ENCODE measurements at places on chromosomes 16 and 17.

- no peaks in the 10 kb centered on the region for H3K27me3 ChIP-seq
- H3K36me3 ChIP-seq, result no peaks in the 10 kb centered on the region
- no peak overlapping the region for H3K4me3 ChIP-seq
- H3K4me1 ChIP-seq, result no peaks in the 10 kb centered on the region
These were observed 327.9 kb upstream of the SOX9 start for GRCh38 chr17:71792966-71793365.

DNA sequence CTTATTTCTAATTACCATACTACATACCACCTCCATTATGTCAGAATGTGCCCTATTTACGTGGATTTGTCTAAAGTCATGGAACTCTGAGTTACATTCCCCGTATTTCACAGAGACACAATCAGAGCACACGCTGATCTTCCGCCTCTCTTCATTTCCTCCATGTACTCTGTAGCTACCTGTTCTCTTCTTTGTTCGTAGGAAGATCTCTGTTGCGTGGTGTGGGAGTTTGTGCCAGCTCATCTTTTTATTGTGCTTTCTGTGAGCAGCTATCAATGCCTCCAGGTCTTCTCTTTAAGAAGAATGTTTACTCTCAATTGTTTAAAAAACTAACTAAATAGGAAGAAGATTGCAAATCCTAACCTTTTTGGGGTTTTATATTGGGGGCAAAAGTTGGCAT is 26.9 kb downstream of the NLRC5 start:
- no peaks in the 10 kb centered on the region for H3K27me3 ChIP-seq
- no peak overlapping the region for H3K27ac ChIP-seq
- no peak for DNase-seq
- no peak overlapping the region for H3K4me3 ChIP-seq
- H3K4me1 ChIP-seq, result peaks cover 8% of the 10 kb centered on the region
- H3K36me3 ChIP-seq, result peaks cover 12% of the 10 kb centered on the region

- no peak for DNase-seq
- no peaks in the 10 kb centered on the region for H3K4me1 ChIP-seq
- no peaks in the 10 kb centered on the region for H3K36me3 ChIP-seq
- no peaks in the 10 kb centered on the region for H3K27me3 ChIP-seq
- no peak overlapping the region for H3K27ac ChIP-seq
These were observed 940.4 kb downstream of the KCNJ2 start for GRCh38 chr17:71109697-71110096.

- no peak overlapping the region for H3K4me3 ChIP-seq
- peaks cover 5% of the 10 kb centered on the region for H3K36me3 ChIP-seq
- no peak for DNase-seq
- H3K27ac ChIP-seq, result no peak overlapping the region
- H3K4me1 ChIP-seq, result peaks cover 19% of the 10 kb centered on the region
- H3K27me3 ChIP-seq, result no peaks in the 10 kb centered on the region
These were observed 5.5 kb downstream of the USP32 start for GRCh38 chr17:60386147-60387058.

GRCh38 chr16:79347277-79347676 is 253.3 kb downstream of the MAF start:
- no peak for DNase-seq
- H3K27ac ChIP-seq, result no peak overlapping the region
- peaks cover 15% of the 10 kb centered on the region for H3K27me3 ChIP-seq
- no peaks in the 10 kb centered on the region for H3K36me3 ChIP-seq
- H3K4me1 ChIP-seq, result no peaks in the 10 kb centered on the region
- H3K4me3 ChIP-seq, result no peak overlapping the region

DNA sequence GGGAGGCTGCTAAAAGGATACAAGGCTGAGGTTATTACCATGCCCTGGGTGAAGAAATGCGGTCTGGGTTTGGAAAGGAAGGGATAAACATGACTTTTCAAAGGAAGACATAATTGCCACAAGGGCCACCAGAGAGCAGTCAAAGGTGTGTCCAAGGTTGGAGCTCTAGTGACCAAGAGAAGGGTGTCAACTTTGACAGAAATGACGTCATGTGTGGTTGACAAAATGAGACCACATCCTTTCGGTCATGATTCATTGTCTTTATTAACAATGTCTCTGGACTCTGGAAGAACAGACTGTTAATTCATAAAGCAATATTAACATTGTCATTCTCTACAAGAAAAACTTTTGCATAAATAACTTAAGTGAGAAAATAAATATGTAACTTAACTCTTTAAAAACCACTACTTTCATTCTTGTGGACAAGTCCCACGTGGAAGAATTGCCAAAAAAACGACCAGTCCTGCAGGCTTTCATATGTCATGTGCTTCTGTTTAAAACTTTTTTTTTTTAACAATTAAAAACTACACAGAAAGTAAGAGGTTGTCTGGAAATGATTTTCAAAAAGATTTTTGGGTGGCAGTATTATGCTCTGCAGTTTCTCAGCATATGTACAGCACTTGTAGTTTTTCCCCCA is 5.0 kb downstream of the SOST start:
- H3K36me3 ChIP-seq, result no peaks in the 10 kb centered on the region
- H3K4me3 ChIP-seq, result no peak overlapping the region
- no peak for DNase-seq

- no peak overlapping the region for H3K4me3 ChIP-seq
- no peak for DNase-seq
- no peak overlapping the region for H3K27ac ChIP-seq
- no peaks in the 10 kb centered on the region for H3K36me3 ChIP-seq
- H3K27me3 ChIP-seq, result no peaks in the 10 kb centered on the region
- H3K4me1 ChIP-seq, result no peaks in the 10 kb centered on the region
These were observed 102.8 kb downstream of the MAF start for GRCh38 chr16:79497606-79498350.

GRCh38 chr17:79991924-79992648 is 43.6 kb downstream of the TBC1D16 start:
- H3K4me3 ChIP-seq, result no peak overlapping the region
- H3K4me1 ChIP-seq, result peaks cover 67% of the 10 kb centered on the region
- peak overlapping the region; percentile 25 for H3K27ac ChIP-seq
- H3K36me3 ChIP-seq, result no peaks in the 10 kb centered on the region
- no peaks in the 10 kb centered on the region for H3K27me3 ChIP-seq

DNA sequence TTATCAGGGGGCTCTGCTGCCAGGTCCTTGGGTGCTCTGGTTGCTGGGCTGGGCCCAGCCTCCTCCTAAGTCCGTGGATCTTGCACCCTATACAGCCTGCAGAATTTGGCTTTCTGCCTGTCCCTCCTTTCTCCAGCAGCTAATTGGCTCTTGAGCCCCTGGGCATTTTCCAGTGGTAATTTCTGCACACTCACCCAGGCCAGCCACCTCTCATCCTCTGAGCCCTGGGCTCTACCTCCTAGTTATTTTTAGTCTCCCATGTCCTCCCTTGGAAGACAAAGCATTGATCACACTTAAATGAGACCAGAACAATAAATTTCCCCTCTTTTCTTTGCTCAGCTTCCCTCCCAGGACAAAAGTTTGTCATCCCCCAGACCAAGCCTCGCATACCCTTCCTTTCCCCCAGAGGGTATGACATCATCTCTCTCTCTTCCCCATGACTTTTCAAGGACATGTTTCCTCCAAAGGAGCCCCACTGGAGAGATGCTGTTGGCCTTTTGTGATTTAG is 38.1 kb downstream of the C17orf75 start:
- no peak for DNase-seq
- no peaks in the 10 kb centered on the region for H3K36me3 ChIP-seq
- H3K27me3 ChIP-seq, result no peaks in the 10 kb centered on the region
- no peak overlapping the region for H3K27ac ChIP-seq
- H3K4me3 ChIP-seq, result no peak overlapping the region

GRCh38 chr16:70700101-70701020 is 14.5 kb upstream of the MTSS2 start:
- H3K4me3 ChIP-seq, result no peak overlapping the region
- no peak for DNase-seq
- peak overlapping the region; percentile 89 for H3K27ac ChIP-seq
- no peaks in the 10 kb centered on the region for H3K36me3 ChIP-seq
- H3K4me1 ChIP-seq, result peaks cover 91% of the 10 kb centered on the region

- H3K36me3 ChIP-seq, result no peaks in the 10 kb centered on the region
- H3K27me3 ChIP-seq, result no peaks in the 10 kb centered on the region
- peak overlapping the region; percentile 43 for H3K27ac ChIP-seq
- no peaks in the 10 kb centered on the region for H3K4me1 ChIP-seq
These were observed 398.5 kb downstream of the HAPSTR1 start for GRCh38 chr16:9489835-9490467.

GRCh38 chr16:11783319-11784037 is 13.6 kb downstream of the ZC3H7A start:
- peaks cover 15% of the 10 kb centered on the region for H3K36me3 ChIP-seq
- peak overlapping the region; percentile 91 for H3K27ac ChIP-seq
- DNase-seq, result no peak
- H3K27me3 ChIP-seq, result no peaks in the 10 kb centered on the region
- no peak overlapping the region for H3K4me3 ChIP-seq

GRCh38 chr17:47701608-47702007 is 7.6 kb downstream of the TBKBP1 start:
- no peaks in the 10 kb centered on the region for H3K36me3 ChIP-seq
- no peaks in the 10 kb centered on the region for H3K27me3 ChIP-seq
- DNase-seq, result no peak
- H3K4me1 ChIP-seq, result peaks cover 7% of the 10 kb centered on the region

GRCh38 chr17:17842111-17842876 is 5.5 kb upstream of the SREBF1 start:
- H3K27ac ChIP-seq, result peak overlapping the region; percentile 99
- H3K36me3 ChIP-seq, result peaks cover 20% of the 10 kb centered on the region
- no peak overlapping the region for H3K4me3 ChIP-seq
- peaks cover 57% of the 10 kb centered on the region for H3K4me1 ChIP-seq

- no peak overlapping the region for H3K27ac ChIP-seq
- DNase-seq, result no peak
- H3K4me3 ChIP-seq, result no peak overlapping the region
- no peaks in the 10 kb centered on the region for H3K4me1 ChIP-seq
- no peaks in the 10 kb centered on the region for H3K36me3 ChIP-seq
These were observed 94.9 kb downstream of the CACNG1 start for GRCh38 chr17:67139289-67139688.

- H3K4me3 ChIP-seq, result no peak overlapping the region
- H3K27ac ChIP-seq, result no peak overlapping the region
- DNase-seq, result no peak
These were observed 76.3 kb downstream of the USP32 start for GRCh38 chr17:60315650-60316049.

- H3K27me3 ChIP-seq, result no peaks in the 10 kb centered on the region
- H3K4me3 ChIP-seq, result no peak overlapping the region
- DNase-seq, result no peak
- H3K27ac ChIP-seq, result no peak overlapping the region
- H3K4me1 ChIP-seq, result no peaks in the 10 kb centered on the region
These were observed 128.4 kb downstream of the WWOX start for GRCh38 chr16:78227855-78228254.

DNA sequence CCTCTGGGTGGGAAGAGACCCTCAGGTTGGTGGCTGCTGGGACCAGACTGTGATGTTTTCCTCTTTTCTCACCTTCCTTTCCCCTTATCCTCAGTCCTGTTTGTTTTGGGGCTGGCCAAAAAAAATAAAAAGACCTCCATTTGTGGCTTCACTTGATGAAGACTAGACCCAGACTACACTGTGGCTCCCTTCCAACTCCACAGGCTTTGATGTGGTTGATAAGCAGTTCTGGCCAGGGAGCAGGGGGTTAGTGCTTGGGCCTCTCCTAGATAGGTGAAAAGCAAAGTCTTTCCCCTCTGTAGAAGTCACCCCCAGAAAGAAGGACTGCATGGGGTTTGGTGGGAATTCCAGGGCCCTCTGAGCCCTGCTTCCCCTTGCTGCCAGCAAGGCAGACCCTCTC is 11.2 kb upstream of the ADAM11 start:
- no peak for DNase-seq
- H3K4me3 ChIP-seq, result no peak overlapping the region
- peaks cover 43% of the 10 kb centered on the region for H3K36me3 ChIP-seq
- H3K27me3 ChIP-seq, result no peaks in the 10 kb centered on the region
- H3K27ac ChIP-seq, result no peak overlapping the region

DNA sequence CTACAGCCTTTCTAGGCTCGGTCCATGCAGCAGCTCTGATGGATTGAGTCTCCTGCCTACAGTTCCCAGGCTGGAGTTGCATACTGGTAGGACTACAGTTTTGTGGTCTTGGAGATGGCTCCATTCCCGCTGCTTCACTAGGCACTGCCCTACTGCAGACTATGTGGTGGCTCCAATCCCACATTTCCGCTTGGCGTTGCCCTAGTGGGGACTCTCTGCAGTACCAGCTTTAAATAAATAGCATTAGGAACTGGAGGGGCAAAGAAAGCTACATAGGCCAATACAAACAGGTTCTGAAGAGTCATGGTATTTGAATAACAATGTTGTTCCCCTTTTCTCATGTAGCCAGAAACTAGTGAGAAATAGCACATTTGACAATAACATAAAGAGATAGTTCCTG is 5.4 kb upstream of the GOSR2 start:
- H3K4me3 ChIP-seq, result no peak overlapping the region
- H3K4me1 ChIP-seq, result no peaks in the 10 kb centered on the region

DNA sequence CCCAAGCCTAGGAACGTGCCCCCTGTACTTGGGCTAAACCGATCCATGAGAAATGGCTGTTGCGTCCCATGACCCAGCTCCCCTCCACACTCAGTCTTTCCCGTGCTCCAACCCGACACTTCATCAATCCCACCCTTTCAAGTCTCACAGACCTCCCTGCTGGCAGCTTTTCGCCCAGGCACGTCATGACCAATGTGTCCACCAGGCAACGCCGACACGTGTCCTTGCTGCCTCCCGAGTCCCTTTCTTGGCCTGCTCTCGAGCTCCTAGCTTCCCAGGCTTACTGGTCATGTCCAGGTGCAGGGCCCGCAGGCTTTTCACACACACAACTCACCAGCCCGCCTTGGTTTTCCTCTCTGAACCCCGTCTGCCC is 12.2 kb downstream of the MNT start:
- peaks cover 72% of the 10 kb centered on the region for H3K4me1 ChIP-seq
- no peak overlapping the region for H3K27ac ChIP-seq
- H3K27me3 ChIP-seq, result no peaks in the 10 kb centered on the region
- peaks cover 17% of the 10 kb centered on the region for H3K36me3 ChIP-seq
- no peak overlapping the region for H3K4me3 ChIP-seq
- DNase-seq, result no peak

GRCh38 chr17:33192951-33193911 is 99.9 kb downstream of the ASIC2 start:
- no peaks in the 10 kb centered on the region for H3K4me1 ChIP-seq
- no peak for DNase-seq
- H3K27me3 ChIP-seq, result no peaks in the 10 kb centered on the region
- no peak overlapping the region for H3K27ac ChIP-seq

- H3K36me3 ChIP-seq, result no peaks in the 10 kb centered on the region
- no peaks in the 10 kb centered on the region for H3K27me3 ChIP-seq
- no peaks in the 10 kb centered on the region for H3K4me1 ChIP-seq
- H3K27ac ChIP-seq, result no peak overlapping the region
- H3K4me3 ChIP-seq, result no peak overlapping the region
- no peak for DNase-seq
These were observed 62.9 kb upstream of the CPHXL start for GRCh38 chr16:75789237-75789636.

DNA sequence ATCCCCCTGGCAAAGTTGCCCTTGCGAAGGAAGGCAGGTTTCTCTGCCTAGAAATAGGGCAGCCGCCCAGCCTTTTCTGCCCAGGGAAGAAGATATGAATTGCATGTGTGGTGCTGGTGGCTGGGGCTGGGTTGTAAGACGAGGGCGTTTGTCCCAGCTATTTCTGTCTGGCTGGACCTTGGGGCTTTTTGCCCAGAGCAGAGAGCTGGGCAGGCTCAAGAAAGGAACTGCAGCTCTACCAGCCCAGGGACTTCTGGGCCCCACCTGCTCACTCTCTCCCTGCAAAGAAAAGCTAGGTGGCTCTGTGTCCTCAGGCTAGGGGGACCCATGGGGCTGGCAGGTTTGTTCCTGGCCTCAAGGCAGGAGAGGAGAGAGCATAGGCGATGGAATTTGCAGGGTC is 586 bp downstream of the CACNG1 start:
- H3K4me3 ChIP-seq, result no peak overlapping the region
- no peaks in the 10 kb centered on the region for H3K4me1 ChIP-seq
- H3K27me3 ChIP-seq, result no peaks in the 10 kb centered on the region
- DNase-seq, result no peak
- no peak overlapping the region for H3K27ac ChIP-seq
